ENCODE measurements at places on chromosomes 16 and 17. TPM values are rescaled to one million over a fixed set of nuclear protein-coding genes. Genes with fewer than 3 reads are reported as not detected.

- no peak overlapping the region for H3K4me3 ChIP-seq
- no peak overlapping the region for H3K27ac ChIP-seq
- H3K4me1 ChIP-seq = no peaks in the 10 kb centered on the region
- H3K36me3 ChIP-seq = no peaks in the 10 kb centered on the region
- DNase-seq = no peak
These were observed 26.0 kb upstream of the SPPL2C start for GRCh38 chr17:45818699-45819098.

- no peak for DNase-seq
- H3K4me1 ChIP-seq = no peaks in the 10 kb centered on the region
- H3K27me3 ChIP-seq = no peaks in the 10 kb centered on the region
- H3K4me3 ChIP-seq = no peak overlapping the region
These were observed 16.1 kb upstream of the GSDMA start for GRCh38 chr17:39946551-39947330.

- peaks cover 8% of the 10 kb centered on the region for H3K4me1 ChIP-seq
- H3K4me3 ChIP-seq = no peak overlapping the region
- H3K27me3 ChIP-seq = no peaks in the 10 kb centered on the region
- H3K27ac ChIP-seq = peak overlapping the region; percentile 45
- H3K36me3 ChIP-seq = no peaks in the 10 kb centered on the region
These were observed 41.1 kb upstream of the KLHDC4 start for GRCh38 chr16:87806641-87807546.

MRPL38 gene
- 56.8 TPM for total RNA-seq

DNA sequence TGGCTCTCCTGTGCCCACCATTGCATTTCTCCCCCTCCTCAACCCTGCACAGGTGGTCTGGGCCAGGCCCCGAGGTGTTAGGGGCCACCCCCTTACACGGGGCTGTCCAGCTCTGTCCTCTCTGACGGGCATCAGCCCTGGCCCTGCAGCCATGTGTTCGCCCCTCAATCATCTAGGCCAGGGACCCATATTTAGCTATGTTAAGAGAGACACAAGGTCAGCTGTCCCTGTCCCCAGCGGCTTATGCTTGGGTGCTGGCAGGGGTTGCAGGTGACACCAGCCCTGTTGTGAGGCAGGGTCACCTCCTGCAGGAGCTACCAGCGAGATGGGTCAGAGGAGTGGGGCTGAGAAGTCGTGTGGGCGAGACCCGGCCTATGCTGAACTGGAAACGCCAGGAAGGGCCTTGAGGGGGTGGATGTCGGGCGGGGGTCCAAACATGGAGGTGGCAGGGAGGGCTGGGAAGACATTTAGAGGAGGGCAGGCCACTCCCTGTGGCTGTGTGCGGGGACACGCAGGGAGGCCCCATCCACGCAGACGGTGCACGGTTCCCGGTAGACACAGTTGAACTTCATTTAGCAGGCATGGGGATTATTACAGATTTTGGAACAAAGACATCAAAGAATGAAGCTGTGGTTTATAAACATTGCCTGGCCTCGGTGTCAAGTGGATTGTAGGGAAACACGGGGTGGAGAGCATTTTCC, 133.2 kb upstream of the CHMP6 start:
- peaks cover 22% of the 10 kb centered on the region for H3K4me1 ChIP-seq
- H3K4me3 ChIP-seq = no peak overlapping the region
- H3K27me3 ChIP-seq = no peaks in the 10 kb centered on the region
- no peaks in the 10 kb centered on the region for H3K36me3 ChIP-seq

- H3K4me3 ChIP-seq = no peak overlapping the region
- H3K27ac ChIP-seq = no peak overlapping the region
- H3K36me3 ChIP-seq = no peaks in the 10 kb centered on the region
- DNase-seq = no peak
- no peaks in the 10 kb centered on the region for H3K27me3 ChIP-seq
- no peaks in the 10 kb centered on the region for H3K4me1 ChIP-seq
These were observed 11.1 kb downstream of the CCDC57 start for GRCh38 chr17:82201498-82201910.

- no peaks in the 10 kb centered on the region for H3K4me1 ChIP-seq
- no peak overlapping the region for H3K4me3 ChIP-seq
- DNase-seq = no peak
- peak overlapping the region; percentile 49 for H3K27ac ChIP-seq
These were observed 18.0 kb upstream of the RNF135 start for GRCh38 chr17:30952638-30953393.

PRAC2 gene
- total RNA-seq = not detected

GH2 gene
- not detected for total RNA-seq

DNA sequence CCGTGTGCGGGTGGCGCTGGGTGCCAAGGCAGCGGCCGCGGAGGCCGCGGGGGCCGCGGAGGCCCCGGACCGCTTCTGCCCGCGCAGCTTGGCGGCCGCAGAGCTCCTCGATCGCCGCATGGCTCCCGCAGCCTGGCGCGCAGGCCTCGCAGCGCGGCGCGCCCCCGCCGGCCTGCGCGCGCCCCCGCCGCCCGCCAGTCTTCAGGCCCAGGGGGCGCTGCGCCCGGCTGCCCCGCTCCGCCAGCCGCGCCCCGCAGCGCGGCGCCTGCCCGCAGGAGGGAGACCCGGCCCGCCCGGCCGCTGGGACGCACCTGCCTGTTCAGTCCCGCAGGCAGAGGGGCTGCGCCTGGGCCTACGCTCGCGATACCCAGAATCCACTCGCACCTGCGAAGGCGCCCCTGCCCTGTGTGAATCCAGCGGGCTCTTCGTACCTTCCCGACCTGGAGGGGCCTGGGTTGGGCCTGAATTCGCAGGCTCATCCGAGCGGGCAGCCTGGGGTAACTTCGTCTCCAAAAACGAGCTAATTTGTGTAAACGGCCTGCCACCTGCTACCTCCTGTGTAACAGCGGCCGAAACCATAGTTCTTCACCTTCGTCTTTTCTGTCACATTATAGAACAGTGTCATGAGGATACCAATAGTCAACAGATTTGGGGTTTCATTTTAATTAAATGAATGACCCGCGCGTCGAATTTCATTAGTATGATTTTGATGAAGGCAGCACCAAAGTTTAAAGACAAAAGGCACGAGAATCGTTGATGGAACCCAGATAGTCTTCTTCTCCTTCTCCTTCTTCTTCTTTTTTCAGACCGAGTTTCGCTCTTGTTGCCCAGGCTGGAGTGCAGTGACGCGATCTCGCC, at the start of gene CENPV:
Gene CENPV, minus strand, starts transcription at position 153 of the 858 bp plus-strand sequence. Its CDS starts 33 bp downstream, at position 120.
- peaks cover 33% of the 10 kb centered on the region for H3K27me3 ChIP-seq
- H3K27ac ChIP-seq = no peak within 1 kb of the TSS
- H3K4me1 ChIP-seq = no peaks in the 10 kb centered on the region

DNA sequence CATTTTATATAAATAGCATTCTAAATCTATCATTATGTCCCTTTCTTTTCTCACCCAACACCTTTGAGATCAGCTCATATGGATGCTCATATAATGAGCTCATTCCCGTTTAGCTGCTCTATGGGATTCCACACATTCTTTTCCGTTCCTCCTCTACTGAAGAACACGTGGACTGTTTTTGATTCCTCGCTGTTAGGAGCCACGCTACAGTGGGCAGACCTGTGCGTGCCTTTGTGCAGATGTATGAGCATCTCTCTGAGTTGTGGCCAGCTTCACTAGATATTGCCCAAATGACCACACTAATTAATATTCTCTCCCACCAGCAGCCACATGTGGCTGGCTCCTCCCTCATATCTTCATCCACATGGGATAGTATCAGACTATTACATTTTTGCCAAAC, 6.0 kb upstream of the TNFRSF13B start:
- no peak overlapping the region for H3K4me3 ChIP-seq
- H3K27me3 ChIP-seq = no peaks in the 10 kb centered on the region
- DNase-seq = no peak
- no peaks in the 10 kb centered on the region for H3K4me1 ChIP-seq

DNA sequence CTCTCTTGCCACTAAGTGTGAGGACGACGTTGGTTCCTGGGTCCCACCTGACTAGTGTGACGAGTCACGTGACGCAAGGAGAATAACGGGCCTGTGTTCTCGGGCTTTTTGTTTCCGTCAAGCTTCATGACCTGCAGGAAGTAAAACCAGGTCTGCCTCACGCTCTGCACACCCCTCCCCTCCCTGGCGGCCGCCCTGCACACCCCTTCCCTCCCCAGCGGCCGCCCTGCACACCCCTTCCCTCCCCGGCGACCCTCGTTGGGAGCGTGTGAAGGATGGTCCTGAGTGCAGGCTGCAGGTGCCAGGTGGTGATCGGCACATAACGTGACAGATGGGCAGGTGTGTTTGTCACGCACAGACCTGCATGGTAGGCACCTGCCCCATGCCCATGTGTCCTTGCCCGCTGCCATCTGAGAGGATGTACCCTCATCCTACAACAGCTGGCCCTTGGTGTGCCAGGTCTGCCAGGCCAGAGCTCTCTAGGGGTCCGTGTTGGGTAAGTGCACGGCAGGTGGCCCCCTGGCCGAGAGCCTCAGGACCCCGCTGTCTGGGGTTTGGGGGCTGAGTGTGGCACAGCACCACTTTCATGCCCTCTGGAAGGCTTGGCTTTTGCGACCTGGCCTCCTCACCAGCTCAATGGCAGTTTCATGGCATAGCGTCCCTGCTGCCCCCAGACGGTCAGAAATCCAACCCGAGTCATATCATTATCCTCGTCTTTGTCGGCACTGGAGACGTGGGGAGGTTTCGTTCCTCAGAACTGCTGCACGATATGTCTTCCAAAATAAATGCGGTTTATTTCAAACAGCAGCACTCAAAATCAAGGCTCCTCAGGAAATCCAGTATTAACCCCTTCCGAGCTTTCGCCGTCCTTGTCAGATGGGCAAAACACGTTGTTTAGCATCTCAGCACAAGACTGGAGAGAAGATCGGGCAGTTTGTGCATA, 191.8 kb upstream of the CHMP6 start:
- DNase-seq = no peak
- H3K4me3 ChIP-seq = no peak overlapping the region
- H3K4me1 ChIP-seq = no peaks in the 10 kb centered on the region
- H3K27me3 ChIP-seq = no peaks in the 10 kb centered on the region
- no peaks in the 10 kb centered on the region for H3K36me3 ChIP-seq

- H3K27me3 ChIP-seq = no peaks in the 10 kb centered on the region
- no peak overlapping the region for H3K27ac ChIP-seq
- no peaks in the 10 kb centered on the region for H3K36me3 ChIP-seq
- DNase-seq = no peak
- H3K4me1 ChIP-seq = no peaks in the 10 kb centered on the region
These were observed 12.3 kb upstream of the MYCBPAP start for GRCh38 chr17:50495918-50496317.

DNA sequence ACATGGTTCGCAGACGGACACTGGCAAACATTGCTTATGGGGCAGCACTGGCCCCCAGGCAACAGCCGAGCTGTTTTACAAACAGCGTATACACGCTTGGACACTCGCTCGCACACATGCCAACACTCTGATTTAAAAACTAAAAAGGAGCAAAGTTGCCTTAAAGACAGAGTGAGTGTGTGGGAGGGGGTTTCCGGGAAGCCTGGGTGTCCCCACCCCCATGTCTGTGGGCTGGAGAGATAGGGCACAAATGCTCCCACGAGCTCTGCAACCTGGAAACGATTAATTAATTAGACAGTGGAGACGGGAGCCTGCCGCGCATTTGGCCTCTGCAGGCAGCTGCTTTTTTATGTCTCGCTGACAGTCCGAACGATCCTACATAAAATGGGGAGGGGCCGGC, 107.9 kb upstream of the ZNF469 start:
- H3K4me3 ChIP-seq = no peak overlapping the region
- H3K27me3 ChIP-seq = no peaks in the 10 kb centered on the region
- H3K27ac ChIP-seq = no peak overlapping the region
- H3K4me1 ChIP-seq = no peaks in the 10 kb centered on the region
- no peaks in the 10 kb centered on the region for H3K36me3 ChIP-seq

DNA sequence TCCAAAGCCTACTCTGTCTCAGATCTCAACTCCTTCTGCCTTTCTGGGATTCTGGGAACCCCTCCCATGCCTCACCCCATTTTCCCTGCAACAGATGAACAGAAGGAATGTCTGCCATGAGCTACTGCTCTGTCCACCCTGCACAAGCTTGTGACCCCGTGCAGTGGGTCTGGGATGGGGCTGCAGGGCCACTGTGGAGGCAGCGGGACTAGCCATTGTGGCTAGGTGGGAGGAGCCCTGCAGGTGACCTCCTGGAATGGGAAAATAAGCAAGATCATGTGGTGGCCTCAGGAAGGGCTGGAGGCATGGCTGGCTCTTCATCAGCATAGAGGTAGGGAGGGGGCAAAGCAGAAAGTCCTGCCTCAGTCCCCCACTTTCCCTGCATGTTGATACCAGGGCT, 13.7 kb downstream of the PDP2 start:
- H3K36me3 ChIP-seq = no peaks in the 10 kb centered on the region
- H3K4me1 ChIP-seq = peaks cover 7% of the 10 kb centered on the region
- no peaks in the 10 kb centered on the region for H3K27me3 ChIP-seq
- no peak for DNase-seq

KRT23 gene
- not detected for total RNA-seq

DNA sequence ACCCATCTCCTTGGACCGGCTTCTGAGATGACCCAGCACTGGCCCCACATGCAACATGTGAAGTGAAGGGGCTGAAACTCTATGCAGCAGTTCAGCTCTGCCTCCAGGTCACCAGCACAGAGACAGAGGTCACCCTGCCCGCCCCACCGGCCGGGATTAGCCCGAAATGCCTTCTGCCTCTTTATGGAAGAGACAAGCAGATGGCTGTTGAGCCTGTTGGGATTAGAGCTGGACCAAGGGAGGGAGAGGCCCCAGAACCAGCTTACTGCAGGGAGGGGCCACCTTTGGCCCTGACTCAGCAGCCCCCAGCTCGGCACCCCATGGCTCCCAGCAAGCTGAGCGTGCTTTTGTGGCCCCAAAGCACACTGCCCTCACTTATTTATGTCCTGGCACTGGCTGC, 5.7 kb downstream of the AIPL1 start:
- no peak overlapping the region for H3K4me3 ChIP-seq
- H3K4me1 ChIP-seq = no peaks in the 10 kb centered on the region
- H3K36me3 ChIP-seq = no peaks in the 10 kb centered on the region
- DNase-seq = no peak

- no peak overlapping the region for H3K27ac ChIP-seq
- no peak for DNase-seq
- H3K27me3 ChIP-seq = no peaks in the 10 kb centered on the region
- H3K4me1 ChIP-seq = peaks cover 6% of the 10 kb centered on the region
- H3K36me3 ChIP-seq = no peaks in the 10 kb centered on the region
These were observed 2.7 kb downstream of the KRT36 start for GRCh38 chr17:41486809-41487530.

DNA sequence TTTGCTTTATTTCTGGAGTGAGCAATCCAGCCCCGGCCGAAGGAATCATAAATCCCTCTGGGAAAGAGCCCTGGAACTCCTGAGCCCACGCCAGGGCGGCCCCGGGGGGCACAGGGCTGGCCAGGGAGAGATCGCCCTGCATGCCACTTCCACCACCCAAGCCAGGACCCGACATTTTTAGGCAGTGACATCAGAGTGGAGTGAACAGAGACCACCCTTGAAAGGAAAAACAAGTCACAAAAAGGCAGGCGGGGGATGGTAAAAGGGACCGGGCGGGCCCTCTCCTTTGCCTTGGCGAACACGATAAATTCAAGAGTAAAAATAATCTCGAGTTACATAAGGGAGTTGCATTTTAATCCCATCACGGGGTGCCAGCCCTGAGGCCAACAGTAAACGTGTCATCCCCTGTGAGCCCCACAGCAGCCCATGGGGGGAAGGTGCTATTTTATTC, 284.1 kb downstream of the C16orf95 start:
- peaks cover 17% of the 10 kb centered on the region for H3K27me3 ChIP-seq
- H3K27ac ChIP-seq = no peak overlapping the region
- no peaks in the 10 kb centered on the region for H3K4me1 ChIP-seq
- DNase-seq = no peak
- H3K36me3 ChIP-seq = no peaks in the 10 kb centered on the region

GRCh38 chr17:71740866-71741265, 380.0 kb upstream of the SOX9 start:
- H3K36me3 ChIP-seq = no peaks in the 10 kb centered on the region
- H3K4me1 ChIP-seq = no peaks in the 10 kb centered on the region
- no peak for DNase-seq
- no peak overlapping the region for H3K4me3 ChIP-seq
- H3K27ac ChIP-seq = no peak overlapping the region
- no peaks in the 10 kb centered on the region for H3K27me3 ChIP-seq

SLX1B gene
- 34.5 TPM for total RNA-seq

All from tibial nerve (tissue), 4 donors.